ENCODE measurements at places on chromosomes 2 and 18.

GRCh38 chr2:120052597-120052996, 39.7 kb downstream of the EPB41L5 start:
- no peak for DNase-seq

GRCh38 chr2:153546358-153546757, 67.8 kb upstream of the RPRM start:
- no peak for DNase-seq

DNA sequence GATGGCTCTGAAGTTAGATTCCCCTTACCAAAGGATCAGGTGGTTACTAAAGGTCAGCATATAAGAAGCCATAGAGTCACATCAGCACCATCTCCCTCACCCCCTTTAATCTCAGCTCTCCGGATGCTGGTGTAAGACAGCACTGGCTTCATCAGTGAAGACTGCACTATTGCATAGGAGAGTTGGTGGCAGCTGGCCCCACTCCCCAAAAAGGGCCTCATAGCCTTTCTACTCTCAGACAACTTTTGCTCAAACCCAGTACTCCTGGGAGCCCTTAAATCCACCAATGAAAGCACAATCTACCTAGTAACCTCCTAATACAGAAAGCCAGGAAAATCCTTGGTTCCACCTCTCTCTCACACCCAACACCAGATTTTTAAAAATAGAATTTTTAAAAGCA, 6.9 kb upstream of the DIPK1C start:
- no peak for DNase-seq

GRCh38 chr2:73088211-73088610, 16.7 kb upstream of the SFXN5 start:
- no peak for DNase-seq

- no peak for DNase-seq
Observed at GRCh38 chr18:22639026-22639463, 221.3 kb upstream of the CTAGE1 start.

DNA sequence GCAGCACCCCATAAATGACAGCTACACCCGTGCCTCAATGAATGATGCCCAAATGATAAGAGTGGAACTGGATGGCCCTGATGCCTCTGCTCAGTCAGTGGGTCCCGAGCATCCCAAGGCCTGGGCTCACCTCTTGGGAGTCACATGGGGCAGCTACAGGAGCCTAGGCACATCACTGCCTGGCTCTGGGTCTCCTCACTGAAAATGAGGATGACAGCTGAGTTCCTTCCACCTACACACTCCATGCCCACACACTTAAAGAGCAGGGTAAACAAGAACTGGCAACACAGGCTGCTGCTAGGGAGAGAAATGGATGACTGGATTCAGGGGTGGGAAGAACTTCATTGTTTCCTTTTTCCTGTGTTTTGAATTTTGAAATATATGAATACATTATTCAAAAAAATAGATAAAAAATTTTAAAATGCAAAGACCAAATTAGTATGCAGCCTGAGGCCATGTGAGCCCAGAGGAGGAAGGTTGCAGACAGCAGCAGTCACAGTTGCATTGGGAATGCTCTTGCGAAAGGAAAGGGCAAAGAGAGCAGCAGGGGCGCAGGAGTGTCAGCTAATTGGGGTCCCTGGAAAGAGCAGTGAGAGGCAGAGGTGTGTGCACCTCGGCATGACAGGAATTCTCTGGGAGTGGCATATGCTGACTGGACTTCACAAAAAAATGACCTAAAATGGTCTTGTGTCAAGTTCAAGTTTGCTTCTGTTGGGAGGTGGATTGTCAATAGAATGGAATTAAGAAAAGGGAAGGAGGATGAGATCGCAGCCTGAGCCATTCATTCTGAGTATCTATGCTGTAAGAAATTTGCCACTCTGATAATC, 327.1 kb downstream of the CELF4 start:
- no peak for DNase-seq

DNA sequence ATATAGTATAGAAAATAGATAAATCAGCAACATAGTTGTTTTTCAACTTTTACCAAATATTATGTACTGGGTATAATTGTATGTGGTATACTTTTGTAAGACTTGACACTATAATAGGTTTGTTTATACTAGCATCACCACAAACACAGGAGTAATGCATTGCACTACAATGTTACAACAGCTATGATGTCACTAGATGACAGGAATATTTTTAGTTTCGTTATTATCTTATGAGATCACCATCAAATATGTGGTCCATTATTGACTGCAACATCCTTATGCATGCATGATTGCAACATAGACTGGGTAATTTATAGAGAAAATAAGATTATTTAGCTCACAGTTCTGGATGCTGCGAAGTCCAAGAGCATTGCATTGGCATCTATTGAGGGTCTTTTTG, 678.4 kb upstream of the ZNF804A start:
- no peak for DNase-seq

Measured in activated naive CD4-positive, alpha-beta T cell treated with anti-CD3 and anti-CD28 coated beads, Interleukin-2, amount 10 ng/mL, durations not matched to agents 7 days and 5 days (primary cell).